Astrocyte of the hippocampus (primary cell): ENCODE measurements at places on chromosomes 2 and 18.

GRCh38 chr18:390741-391478, 109.6 kb downstream of the COLEC12 start:
- DNase-seq = no peak

GRCh38 chr18:3875376-3875775, 425.4 kb downstream of the TGIF1 start:
- no peak for DNase-seq

GRCh38 chr18:8707556-8708300, 2.4 kb downstream of the MTCL1 start:
- peak; percentile 76 for DNase-seq

GRCh38 chr2:219494952-219495530, 3.6 kb upstream of the GMPPA start:
- no peak for DNase-seq

GRCh38 chr2:54574107-54574859, 118.2 kb downstream of the SPTBN1 start:
- no peak for DNase-seq

DNA sequence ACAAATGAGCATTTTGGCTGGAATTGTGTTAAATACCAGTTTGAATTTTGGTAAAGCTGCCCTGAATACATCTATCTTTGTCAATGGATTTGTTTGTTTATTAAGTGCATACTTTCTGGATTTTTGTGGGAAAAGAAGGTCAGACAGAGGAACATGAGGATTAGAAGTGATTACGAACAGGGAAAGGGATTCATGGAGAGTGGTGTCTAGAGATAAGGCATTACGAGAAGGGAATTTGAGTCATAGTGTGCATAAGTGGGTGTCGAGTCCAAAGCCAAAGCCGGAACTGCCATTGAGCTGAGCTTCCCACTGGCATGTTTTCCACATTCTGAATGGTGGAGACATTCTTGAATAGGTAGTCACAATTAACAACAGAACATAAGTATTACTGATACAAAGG, 68.9 kb upstream of the EFEMP1 start:
- peak; percentile 98 for DNase-seq

DNA sequence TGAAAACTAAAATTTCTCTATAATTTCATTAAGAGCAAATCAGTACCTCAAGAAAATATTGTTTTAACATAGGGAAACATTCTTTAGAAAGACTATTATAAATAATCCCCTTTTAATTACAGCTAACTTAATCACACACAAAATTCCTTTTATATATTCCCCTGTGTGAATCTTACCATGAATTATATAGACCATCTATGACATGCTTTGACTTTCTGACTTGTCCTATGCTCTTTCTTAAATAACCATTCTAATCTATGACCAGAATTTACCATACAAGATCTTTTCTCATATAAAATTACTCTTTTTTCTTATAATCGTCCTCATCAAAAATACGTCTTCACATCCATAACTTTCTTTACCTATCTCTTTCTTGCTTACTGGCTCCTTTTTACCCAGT, 824.2 kb upstream of the FAM98A start:
- DNase-seq = no peak
